Activated naive CD4-positive, alpha-beta T cell treated with anti-CD3 and anti-CD28 coated beads for 36 hours (primary cell): ENCODE measurements at places on chromosomes 1 and 21.
A peak's percentile ranks its signal among the peaks of the same experiment; 100 is the strongest.

DNA sequence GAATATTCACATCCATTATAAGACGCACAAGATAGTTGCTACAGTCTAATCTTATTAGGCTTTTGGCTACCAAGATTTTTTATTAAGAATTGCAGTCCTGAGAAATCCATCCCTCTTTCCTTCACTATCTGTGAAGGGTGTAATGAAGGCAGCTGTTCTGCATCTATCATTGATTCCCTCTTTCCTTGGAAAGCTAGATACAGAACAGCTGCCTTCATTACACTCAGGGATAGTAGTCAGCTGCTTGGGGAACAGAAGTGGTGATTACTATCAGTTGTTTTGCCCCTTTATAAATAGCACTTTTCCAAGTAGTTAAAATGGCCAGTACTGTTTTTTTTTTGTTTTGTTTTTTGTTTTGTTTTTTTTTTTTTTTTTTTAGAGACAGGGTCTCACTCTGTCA is 70.2 kb downstream of the IARS2 start:
- no peak for DNase-seq

GRCh38 chr1:4638345-4638729 is 16.1 kb upstream of the AJAP1 start:
- DNase-seq, result no peak

GRCh38 chr21:17441370-17441769 is 71.5 kb upstream of the CXADR start:
- DNase-seq, result no peak

DNA sequence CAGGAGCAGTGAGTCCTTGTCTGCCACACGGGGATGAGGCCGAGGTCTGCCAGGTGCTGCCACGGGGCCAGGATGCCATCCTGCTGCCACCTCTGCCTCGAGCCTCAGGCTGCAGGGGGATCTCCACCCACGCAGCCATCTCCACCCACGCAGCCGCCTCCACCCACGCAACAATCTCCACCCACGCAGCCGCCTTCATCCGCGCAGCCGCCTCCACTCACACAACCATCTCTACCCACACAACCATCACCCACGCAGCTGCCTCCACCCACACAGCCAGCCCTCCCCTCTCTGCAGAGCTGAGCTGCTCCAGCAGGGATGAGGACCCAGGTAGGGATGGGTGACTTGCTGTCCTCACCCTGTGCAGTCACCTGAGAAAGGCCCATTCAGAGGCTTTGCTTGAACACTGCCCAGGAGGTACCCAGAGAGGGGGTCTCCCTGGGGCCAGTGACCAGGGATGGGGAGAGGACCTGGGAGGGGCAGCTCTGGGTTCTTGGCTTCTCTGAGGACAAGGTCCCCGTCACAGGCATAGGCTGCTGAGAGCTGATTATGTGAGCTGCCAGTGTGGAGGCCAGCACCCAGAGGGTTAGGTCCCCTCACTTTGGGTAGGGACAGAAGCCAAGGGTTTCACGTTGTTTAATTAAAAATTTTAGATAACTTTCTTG is 46.6 kb upstream of the TTC34 start:
- no peak for DNase-seq

GRCh38 chr1:204971517-204972336 is 71.3 kb upstream of the CNTN2 start:
- no peak for DNase-seq

DNA sequence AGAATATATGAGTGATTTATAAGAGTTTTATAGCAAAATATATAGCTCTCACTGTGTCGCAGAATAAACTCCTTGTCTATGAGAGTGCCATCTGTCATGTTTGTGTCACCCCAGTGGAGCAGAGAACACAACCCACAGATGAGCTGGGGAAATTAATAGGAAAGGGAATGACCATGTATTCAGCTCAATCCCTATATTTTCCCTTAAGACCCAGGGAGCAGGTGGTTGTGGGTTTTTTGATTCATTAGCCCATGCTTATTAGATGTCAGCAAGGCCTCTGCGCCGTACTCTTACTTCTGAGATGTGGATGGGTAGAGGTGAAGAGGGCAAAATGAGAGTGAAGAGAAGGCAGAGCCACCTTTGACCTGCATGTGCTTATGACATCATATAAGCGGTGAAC is 4.1 kb upstream of the GREM2 start:
- no peak for DNase-seq

DNA sequence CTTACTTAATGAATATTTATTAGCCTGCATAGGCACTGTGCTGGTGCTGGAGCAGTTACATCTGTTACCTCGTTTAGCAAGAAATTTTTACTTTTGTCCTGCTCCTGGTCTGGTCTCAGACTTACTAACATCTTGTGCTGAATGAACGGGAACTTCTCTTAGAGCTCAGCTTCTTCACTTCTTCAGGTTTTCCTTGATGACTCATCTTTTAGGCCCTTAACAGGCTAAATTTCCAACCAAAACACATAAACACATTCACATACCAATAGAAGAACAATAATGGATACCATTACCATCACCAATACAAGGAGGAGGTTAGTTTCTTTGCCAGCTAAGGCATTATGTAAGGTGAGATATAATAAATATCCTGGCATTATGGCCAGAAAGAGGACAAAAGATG is 68.9 kb downstream of the IFI44 start:
- no peak for DNase-seq

DNA sequence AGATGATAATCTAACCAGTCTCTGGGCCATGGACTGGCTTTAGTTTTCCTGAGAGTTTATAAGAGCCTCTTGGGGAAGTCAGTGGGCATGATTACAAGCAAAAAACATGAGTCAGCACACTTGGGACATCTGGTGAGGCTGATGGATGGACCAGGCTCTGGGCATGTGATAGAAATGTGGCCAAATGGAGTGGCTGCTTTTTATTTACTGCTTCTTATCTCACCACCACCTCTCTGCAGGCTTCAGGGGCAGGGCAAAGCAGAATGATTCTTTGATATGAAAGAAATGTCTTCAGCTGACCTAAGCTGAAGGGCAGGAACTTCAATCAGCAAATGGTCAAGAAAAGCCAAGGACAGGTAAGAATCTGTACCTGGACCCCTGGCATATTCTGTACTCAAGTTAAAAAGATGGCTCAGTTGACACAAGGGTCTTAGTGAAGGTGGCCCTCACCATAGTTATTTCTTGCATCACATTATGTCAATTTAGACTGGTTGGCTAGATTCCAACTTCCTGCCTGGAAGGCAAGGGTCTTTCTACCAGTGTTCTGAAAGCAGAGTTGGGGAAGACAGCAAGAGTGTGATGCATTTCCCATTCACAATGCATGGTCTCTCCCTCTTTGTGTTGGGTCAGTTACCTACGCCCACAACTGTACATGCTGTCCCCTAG is 162.8 kb downstream of the FASLG start:
- no peak for DNase-seq

- DNase-seq, result no peak
Observed at GRCh38 chr1:119954476-119955422, 58.4 kb upstream of the ADAM30 start.

GRCh38 chr21:45257673-45258341 is 29.9 kb downstream of the POFUT2 start:
- no peak for DNase-seq

GRCh38 chr1:201625226-201625761 is 86.4 kb downstream of the NAV1 start:
- no peak for DNase-seq

- DNase-seq, result peak; percentile 59
Observed at GRCh38 chr1:25472471-25472870, 41.8 kb downstream of the MACO1 start.

DNA sequence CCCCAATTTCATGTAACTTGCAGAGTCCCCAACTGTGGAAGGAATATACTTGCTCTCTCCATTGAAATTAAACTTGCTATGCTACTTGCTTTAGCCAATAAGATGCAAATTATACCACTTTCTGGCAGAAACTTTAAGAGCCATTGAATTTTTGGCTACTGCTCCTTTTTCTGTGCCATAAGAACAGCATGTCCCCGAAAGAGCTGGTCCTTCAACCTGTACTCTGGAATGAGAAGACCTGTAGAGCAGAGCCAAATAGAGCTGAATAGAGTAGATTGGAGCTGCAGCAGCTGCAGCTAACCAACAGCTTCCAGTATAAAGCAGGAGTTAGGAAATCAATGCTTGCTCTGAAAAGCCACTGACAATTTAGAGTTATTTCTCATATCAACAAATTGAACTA is 472.3 kb upstream of the B3GALT2 start:
- no peak for DNase-seq
